ENCODE measurements at places on chromosomes 1 and 21. TPM values are rescaled to one million over a fixed set of nuclear protein-coding genes. Genes with fewer than 3 reads are reported as not detected.

CDKN2C gene
- total RNA-seq, result 16.7 TPM

MINDY1 gene
- 15.0 TPM for total RNA-seq

TTLL7 gene
- total RNA-seq, result 18.7 TPM

RSRP1 gene
- 149 TPM for total RNA-seq

FCRL6 gene
- total RNA-seq, result not detected

TMOD4 gene
- 0.29 TPM for total RNA-seq

QSOX1 gene
- total RNA-seq, result 379 TPM

GSTM1 gene
- 0.15 TPM for total RNA-seq

NTMT2 gene
- total RNA-seq, result not detected

RAB42 gene
- 10.6 TPM for total RNA-seq

CXADR gene
- 1.2 TPM for total RNA-seq

EPHA2 gene
- total RNA-seq, result 4.2 TPM

RGS1 gene
- total RNA-seq, result not detected

LCE3D gene
- not detected for total RNA-seq

IL19 gene
- total RNA-seq, result not detected

PTGFRN gene
- 82.7 TPM for total RNA-seq

GPR61 gene
- under 0.01 TPM for total RNA-seq

Measured in smooth muscle cell of trachea (primary cell).